Osteoblast (primary cell): ENCODE measurements at places on chromosomes 1 and 21.
A peak's percentile ranks its signal among the peaks of the same experiment; 100 is the strongest.

DNA sequence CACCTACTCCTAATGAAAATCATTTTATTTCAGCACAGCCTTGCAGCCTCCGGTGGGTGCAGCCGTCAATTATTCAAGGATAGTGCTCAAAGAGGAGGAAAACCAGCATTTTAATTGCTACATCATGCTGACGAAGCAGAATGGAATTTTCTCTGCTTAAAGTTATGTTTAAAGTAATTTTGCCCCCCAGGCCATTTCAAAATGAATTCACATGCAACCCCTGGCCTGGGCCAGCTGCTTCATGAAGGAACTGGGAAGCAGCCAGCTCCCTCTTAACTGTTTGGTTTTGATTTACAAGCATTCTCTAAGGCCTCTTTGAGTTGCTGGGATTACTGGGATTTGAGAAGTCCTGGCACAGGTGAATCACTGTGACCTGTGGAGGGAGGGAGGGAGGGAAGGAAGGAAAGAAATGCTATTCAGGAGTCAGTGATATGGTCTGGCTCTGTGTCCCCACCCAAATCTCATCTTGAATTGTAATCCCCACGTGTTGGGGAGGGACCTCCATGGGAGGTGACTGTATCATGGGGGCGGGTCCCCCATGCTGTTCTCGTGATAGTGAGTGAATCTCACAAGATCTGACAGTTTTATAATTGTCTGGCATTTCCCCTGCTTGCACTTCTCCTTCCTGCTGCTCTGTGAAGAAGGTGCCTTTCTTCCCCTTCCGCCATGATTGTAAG is 66.0 kb downstream of the PGBD5 start:
- no peaks in the 10 kb centered on the region for H3K27me3 ChIP-seq
- no peak overlapping the region for H3K4me3 ChIP-seq
- no peaks in the 10 kb centered on the region for H3K36me3 ChIP-seq
- H3K4me1 ChIP-seq = no peaks in the 10 kb centered on the region
- no peak overlapping the region for H3K27ac ChIP-seq
- no peak for DNase-seq

DNA sequence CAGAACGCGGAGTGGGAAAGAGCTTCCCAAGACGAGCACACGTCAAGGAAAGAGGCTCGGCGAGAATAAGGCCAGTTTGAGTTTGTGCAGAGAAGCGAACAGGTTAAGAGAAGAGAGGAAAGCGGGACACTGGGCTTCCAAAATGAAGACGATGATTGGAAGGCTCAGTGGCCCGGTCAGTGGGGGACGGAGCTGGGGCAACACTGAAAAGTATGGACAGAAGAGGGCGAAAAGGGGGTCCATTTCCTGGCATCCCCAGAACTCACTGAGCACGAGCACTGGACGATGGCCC is 258 bp downstream of the CCT3 start:
- H3K4me1 ChIP-seq = peaks cover 16% of the 10 kb centered on the region
- H3K36me3 ChIP-seq = peaks cover 36% of the 10 kb centered on the region
- no peak for DNase-seq
- peak overlapping the region; percentile 97 for H3K4me3 ChIP-seq

GRCh38 chr1:62325081-62325480 is 5.8 kb upstream of the KANK4 start:
- H3K27me3 ChIP-seq = peaks cover 7% of the 10 kb centered on the region
- no peaks in the 10 kb centered on the region for H3K36me3 ChIP-seq
- H3K4me3 ChIP-seq = no peak overlapping the region
- H3K27ac ChIP-seq = peak overlapping the region; percentile 46
- peak; percentile 43 for DNase-seq

DNA sequence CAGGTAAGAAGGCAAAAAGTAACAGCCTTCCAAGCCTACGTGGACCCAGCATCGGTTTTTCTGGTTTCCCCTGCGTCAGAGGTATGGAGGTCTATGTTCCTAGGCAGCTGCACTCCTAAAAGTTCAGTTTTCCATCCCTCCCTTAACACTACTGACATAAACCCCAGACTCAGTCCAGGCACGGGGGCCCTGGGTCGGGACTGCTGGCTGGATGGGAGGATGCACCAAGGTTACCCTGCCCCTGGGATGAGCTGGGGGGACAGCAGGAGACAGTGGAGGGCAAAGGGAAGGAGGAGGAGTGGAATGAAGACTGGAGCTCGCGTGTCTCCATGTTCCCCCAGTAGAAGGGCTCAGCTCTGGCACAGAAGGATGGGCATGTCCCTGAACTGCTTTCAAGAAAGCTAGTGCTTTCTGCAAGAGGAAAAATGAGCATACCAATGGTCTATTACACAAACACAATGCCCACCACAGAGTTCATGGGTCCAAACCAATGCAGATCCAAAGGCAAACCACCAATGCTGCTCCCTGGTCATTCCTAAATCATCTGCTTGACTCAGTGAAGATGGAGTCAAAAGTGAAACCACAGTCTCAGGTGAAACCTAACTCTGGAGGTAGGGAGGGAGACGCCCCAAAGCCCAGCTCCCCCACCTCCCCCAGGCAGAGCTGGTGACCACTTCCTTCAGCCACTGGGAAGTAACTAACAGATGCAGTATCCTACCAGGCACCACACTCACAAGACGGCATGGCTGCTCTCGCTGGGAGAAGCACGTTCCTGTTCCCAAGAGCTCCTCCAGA is 54.9 kb downstream of the CD46 start:
- peaks cover 30% of the 10 kb centered on the region for H3K4me1 ChIP-seq
- H3K4me3 ChIP-seq = no peak overlapping the region
- peak overlapping the region; percentile 95 for H3K27ac ChIP-seq
- H3K27me3 ChIP-seq = no peaks in the 10 kb centered on the region

GRCh38 chr1:117093091-117093534 is 28.4 kb downstream of the TRIM45 start:
- no peaks in the 10 kb centered on the region for H3K27me3 ChIP-seq
- peak overlapping the region; percentile 13 for H3K4me3 ChIP-seq
- peak; percentile 90 for DNase-seq

DNA sequence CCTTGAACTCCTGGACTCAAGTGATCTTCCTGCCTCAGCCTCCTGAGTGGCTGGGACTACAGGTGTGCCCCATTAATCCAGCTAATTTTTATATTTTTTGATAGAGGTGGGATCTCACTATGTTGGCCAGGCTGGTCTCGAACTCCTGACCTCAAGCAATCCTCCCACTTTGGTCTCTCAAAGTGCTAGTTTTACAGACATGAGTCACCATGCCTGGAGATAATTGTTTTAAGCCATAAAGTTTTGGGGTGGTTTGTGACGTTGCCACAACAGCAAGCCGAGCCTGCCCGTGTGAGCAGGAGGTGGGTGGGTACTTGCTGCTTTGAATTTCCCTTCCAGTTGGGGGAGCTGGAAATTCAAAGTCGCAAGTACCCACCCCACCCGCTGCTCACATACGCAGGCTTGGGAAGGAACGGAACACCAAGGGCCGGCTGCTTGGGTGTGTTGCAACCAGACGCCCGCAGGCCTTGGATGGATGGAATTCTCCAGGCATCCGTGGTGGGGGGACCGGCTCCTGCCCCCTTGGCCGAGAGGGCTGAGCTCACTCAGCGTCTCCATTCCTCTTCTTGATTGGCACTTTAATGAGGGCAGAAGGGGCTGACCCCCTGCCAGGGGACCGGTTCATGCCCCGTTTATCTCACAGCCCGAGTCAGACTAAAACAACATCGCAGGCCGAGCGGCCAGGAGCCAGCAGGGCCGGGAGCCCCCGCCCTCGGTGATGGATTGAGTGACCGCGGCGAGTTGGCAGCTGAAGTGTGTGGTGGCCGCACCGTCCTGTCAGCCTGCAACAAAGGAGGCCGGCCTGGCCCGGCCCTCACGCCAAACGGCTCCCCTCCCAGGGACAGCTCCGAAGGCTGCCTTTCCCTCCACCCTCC is 78.1 kb downstream of the DHRS3 start:
- H3K4me3 ChIP-seq = peak overlapping the region; percentile 18
- H3K36me3 ChIP-seq = no peaks in the 10 kb centered on the region
- H3K27me3 ChIP-seq = no peaks in the 10 kb centered on the region
- peak overlapping the region; percentile 79 for H3K27ac ChIP-seq
- H3K4me1 ChIP-seq = peaks cover 24% of the 10 kb centered on the region
- DNase-seq = peak; percentile 94

- H3K4me1 ChIP-seq = peaks cover 8% of the 10 kb centered on the region
- H3K27me3 ChIP-seq = peaks cover 10% of the 10 kb centered on the region
- no peak overlapping the region for H3K27ac ChIP-seq
- peak; percentile 69 for DNase-seq
- H3K36me3 ChIP-seq = no peaks in the 10 kb centered on the region
These were observed 1.3 kb downstream of the EDARADD start for GRCh38 chr1:236395230-236395946.

DNA sequence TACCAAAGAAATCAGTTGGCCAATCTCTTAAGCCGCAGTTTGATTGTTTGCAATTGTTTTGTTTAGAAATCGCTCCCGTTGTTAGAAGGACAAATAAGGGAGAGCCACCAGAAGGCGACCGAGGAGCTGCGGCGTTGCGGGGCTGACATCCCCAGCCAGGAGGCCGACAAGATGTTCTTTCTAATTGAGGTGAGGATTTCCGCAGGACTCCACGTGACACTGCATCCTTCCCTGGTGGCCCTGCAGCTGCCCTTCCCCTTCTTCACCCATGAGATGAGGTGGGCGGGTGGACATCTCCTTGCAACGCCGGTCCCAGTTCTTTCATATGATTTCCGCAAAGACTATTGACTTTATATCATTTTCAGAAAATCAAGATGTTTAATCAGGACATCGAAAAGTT is 27.2 kb upstream of the MX1 start:
- no peak overlapping the region for H3K27ac ChIP-seq
- no peaks in the 10 kb centered on the region for H3K27me3 ChIP-seq
- H3K36me3 ChIP-seq = no peaks in the 10 kb centered on the region
- H3K4me3 ChIP-seq = no peak overlapping the region
- no peak for DNase-seq

GRCh38 chr1:71053758-71054157 is 6.1 kb upstream of the PTGER3 start:
- peaks cover 11% of the 10 kb centered on the region for H3K36me3 ChIP-seq
- peaks cover 4% of the 10 kb centered on the region for H3K27me3 ChIP-seq
- no peak overlapping the region for H3K27ac ChIP-seq
- peak; percentile 43 for DNase-seq
- no peak overlapping the region for H3K4me3 ChIP-seq

DNA sequence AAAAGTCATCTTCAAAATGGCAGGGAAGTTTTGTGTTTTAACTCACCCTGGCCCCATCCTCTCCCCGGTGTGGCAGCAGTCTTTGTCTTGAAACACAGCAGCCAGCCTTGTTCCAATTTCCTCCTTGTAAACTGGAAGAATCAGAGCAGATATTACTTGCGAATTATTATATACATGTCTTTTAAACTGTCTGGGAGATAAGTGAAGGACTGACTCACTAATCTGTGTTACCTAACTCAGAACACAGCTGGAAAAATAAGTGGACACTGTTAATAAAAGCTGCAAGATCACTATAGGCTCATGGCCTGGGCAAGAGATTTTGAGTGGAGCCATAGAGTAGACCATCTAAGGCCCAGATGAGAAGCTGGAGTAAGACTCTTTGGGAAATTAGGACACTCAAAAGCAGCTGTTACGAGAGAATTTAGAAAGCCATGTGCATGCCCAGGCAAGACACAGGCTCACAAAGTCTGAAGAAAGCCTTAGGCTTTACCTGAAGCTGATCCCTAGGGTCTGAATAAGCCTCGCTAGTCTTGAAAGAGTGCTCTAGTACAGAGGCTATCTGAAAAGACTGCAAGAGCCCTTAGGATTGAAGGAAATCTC is 233.0 kb upstream of the RAB4A start:
- no peaks in the 10 kb centered on the region for H3K36me3 ChIP-seq
- H3K27ac ChIP-seq = no peak overlapping the region
- H3K4me3 ChIP-seq = no peak overlapping the region
- no peak for DNase-seq
- H3K27me3 ChIP-seq = no peaks in the 10 kb centered on the region

- H3K27me3 ChIP-seq = no peaks in the 10 kb centered on the region
- no peak overlapping the region for H3K4me3 ChIP-seq
- no peak for DNase-seq
- no peak overlapping the region for H3K27ac ChIP-seq
- H3K4me1 ChIP-seq = no peaks in the 10 kb centered on the region
These were observed 21.5 kb downstream of the UBE2G2 start for GRCh38 chr21:44780137-44780502.

- peaks cover 2% of the 10 kb centered on the region for H3K4me1 ChIP-seq
- H3K27me3 ChIP-seq = no peaks in the 10 kb centered on the region
- H3K4me3 ChIP-seq = no peak overlapping the region
These were observed 165.3 kb downstream of the COL24A1 start for GRCh38 chr1:85991261-85991660.

GRCh38 chr1:22969304-22969709 is 3.4 kb downstream of the LACTBL1 start:
- peaks cover 48% of the 10 kb centered on the region for H3K27me3 ChIP-seq
- no peak overlapping the region for H3K27ac ChIP-seq
- H3K36me3 ChIP-seq = no peaks in the 10 kb centered on the region
- peak; percentile 78 for DNase-seq
- no peaks in the 10 kb centered on the region for H3K4me1 ChIP-seq

GRCh38 chr1:82995951-82996350 is 1003.0 kb downstream of the TTLL7 start:
- DNase-seq = no peak
- H3K4me3 ChIP-seq = no peak overlapping the region
- no peaks in the 10 kb centered on the region for H3K27me3 ChIP-seq
- no peaks in the 10 kb centered on the region for H3K36me3 ChIP-seq
- no peaks in the 10 kb centered on the region for H3K4me1 ChIP-seq
- no peak overlapping the region for H3K27ac ChIP-seq

DNA sequence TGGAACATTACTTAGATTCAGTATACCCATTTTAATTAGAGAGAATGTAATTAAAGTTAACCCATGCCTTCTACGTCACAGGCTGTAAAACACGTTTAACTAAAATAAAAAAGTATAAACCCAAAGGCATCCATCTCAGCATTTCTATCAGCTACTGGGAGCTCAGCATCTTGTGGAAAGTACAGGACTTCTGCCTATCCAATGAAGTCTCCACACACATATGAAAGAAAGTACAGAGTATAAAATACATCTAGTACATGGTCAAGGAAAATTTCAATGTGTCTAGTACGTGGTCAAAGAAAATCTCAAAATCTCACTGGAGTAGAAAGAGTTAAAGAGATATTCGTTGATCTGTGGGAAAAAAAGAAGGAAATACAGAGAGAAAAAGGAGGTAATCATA is 141.4 kb upstream of the ZNHIT6 start:
- H3K27ac ChIP-seq = peak overlapping the region; percentile 44
- no peaks in the 10 kb centered on the region for H3K36me3 ChIP-seq
- no peak overlapping the region for H3K4me3 ChIP-seq
- peaks cover 2% of the 10 kb centered on the region for H3K27me3 ChIP-seq
- no peak for DNase-seq

- peaks cover 29% of the 10 kb centered on the region for H3K4me1 ChIP-seq
- DNase-seq = no peak
- peak overlapping the region; percentile 87 for H3K27ac ChIP-seq
- no peaks in the 10 kb centered on the region for H3K27me3 ChIP-seq
- peak overlapping the region; percentile 84 for H3K4me3 ChIP-seq
These were observed 765 bp upstream of the VPS45 start for GRCh38 chr1:150066838-150067183.
